Stimulated activated CD4-positive, alpha-beta T cell treated with anti-CD3 and anti-CD28 coated beads, Interleukin-1b, Interleukin-23, amount 100 ng/mL, for 1 hour (primary cell): ENCODE measurements at places on chromosomes 3 and 15.

GRCh38 chr3:188151438-188151837 is 2.5 kb upstream of the LPP start:
- DNase-seq, result no peak

DNA sequence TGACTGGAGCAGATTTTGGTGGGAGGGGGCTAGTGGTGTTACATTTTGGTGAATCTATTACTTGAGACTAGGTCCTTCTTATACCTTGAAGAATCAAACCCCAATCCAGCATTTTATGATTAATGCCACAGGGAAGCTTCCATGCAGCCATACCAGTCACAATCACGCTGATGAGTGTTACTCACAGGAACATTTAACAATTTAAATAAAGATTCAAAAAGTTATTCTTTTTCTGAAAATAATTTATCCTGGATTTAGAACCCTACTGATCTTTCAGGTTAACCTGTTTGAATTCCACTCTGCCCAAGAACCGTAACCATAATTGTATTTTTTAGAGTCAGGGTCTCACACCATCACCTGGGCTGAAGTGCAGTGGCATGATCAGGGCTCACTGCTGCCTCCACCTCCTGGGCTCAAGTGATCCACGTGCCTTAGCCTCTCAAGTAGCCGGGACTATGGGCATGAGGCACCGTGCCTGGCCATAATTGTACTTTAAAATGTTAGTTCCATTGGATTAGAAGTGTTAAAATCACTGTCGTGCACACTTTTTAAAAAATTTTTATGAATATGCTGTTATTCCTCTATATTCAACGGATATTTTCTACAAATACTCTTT is 929 bp upstream of the MTMR10 start:
- DNase-seq, result no peak

DNA sequence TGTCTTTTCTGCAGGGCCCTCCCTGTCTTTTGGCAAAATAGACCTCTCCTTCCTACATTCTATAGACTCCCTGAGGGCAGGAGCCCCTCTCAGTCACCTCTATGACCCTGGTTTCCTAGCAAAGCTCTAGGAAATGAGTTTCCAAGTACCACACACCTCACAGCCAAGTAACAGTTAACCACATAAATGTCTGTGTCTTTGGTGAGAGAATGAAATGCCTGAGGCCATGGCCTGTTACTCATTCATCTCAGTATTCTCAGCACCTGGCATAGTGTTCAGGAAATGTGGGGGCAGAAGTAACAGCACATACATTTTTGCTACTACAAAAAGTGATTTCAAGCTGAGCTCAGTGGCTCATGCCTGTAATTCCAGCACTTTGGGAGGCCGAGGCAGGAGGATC is 21.0 kb downstream of the RFT1 start:
- DNase-seq, result no peak

GRCh38 chr15:90463381-90463780 is 66.3 kb upstream of the CRTC3 start:
- DNase-seq, result no peak

- DNase-seq, result no peak
These were observed 219.2 kb upstream of the GOLGA6L4 start for GRCh38 chr15:84016371-84016770.

- DNase-seq, result no peak
These were observed 44.1 kb downstream of the KLHL25 start for GRCh38 chr15:85750319-85751290.

- no peak for DNase-seq
These were observed 12.6 kb upstream of the PLCL2 start for GRCh38 chr3:16871915-16872842.

GRCh38 chr15:62896969-62897486 is 145.5 kb upstream of the TPM1 start:
- DNase-seq, result no peak

DNA sequence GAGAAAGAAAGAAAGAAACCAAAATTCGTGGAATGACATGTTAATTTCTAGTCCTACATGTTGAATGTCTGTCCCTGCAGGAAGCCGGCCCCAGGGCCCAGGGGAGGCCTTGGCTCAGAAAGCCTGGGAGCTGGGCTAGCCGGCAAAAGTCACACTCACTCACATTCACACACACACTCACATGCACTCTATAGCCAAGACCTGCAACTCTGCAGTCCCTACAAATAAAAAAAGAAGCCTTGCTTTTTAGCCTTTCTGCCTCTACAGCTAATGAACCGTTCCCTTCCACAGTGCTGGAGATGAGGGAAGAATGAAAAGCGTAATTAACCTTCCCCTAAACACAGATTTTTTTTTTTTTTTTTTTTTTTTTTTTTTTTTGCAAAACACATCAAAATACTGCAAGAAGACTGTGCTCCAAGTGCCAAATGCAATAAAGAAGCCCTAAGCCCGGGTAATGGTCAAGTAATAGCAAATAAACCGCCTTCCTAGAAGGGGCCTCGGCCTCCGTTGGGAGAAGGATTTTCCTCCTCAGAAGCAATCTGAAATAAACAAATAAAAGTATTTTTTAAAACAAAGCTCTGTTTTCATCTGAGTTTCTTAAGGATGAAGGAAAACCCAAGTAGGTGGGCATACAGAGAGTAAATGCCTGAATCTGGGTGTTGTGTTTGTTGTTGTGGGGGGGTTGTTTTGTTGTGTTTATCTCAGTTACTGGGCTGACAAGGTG is 4.3 kb downstream of the MECOM start:
- no peak for DNase-seq

GRCh38 chr15:69314131-69314530 is 15.4 kb downstream of the PAQR5 start:
- no peak for DNase-seq

DNA sequence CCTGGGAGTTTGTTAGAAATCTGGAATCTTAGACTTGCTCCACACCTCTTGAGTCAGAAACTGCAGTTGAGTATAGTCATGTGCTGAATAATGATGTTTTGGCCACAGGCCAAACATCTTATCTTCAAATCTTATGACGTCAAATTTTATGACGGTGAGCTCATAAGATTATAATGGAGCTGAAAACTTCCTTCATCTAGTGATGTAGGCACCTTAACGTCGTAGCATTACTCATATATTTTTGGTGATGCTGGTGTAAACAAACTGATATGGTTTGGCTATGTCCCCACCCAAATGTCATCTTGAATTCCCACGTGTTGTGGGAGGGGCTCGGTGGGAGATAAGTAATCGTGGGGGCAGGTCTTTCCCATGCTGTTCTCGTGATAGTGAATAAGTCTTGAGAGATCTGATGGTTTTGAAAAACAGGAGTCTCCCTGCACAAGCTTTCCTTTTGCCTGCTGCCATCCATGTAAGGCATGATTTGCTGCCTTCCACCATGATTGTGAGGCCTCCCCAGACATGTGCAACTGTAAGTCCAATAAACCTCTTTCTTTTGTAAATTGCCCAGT is 268.0 kb upstream of the PROK2 start:
- DNase-seq, result no peak

DNA sequence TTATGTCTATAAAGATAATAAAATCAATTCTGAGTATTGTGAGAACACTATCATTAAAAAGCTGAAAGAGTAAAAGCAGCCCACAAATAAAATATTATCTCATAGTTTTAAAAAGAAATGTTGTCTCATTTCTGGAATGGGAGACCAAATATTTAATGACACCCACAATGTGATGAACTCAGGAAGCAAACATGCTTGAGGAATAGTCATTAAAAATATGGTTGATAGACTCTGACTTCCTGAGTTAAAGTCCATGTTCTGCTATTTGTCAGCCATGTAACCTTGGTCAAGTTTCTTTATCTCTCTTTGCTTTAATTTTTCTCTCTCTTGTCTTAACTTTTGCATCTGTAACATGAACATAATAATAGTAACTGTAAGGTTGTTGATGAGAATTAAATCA is 35.5 kb upstream of the CHMP2B start:
- no peak for DNase-seq

DNA sequence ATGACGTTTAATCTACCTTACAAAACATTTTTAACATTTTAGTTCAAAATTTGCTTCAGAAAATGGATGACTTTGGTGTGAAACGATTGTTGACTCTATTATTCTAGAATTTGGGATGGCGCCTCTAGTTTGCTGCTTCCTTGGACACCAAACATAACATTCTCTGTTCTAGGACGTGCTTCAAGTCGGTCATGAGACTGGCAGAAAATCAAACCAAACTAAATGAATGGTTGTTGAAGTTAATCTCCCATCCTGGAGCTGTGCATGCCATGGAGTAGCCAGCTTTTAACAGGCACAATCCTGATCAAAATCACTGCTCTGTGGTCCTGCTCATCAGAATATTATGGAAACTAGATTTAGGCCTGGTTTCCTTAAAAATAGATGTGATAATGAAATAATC is 9.6 kb upstream of the LRRFIP2 start:
- DNase-seq, result no peak

GRCh38 chr15:34336991-34337556 is 507 bp downstream of the SLC12A6 start:
- no peak for DNase-seq

DNA sequence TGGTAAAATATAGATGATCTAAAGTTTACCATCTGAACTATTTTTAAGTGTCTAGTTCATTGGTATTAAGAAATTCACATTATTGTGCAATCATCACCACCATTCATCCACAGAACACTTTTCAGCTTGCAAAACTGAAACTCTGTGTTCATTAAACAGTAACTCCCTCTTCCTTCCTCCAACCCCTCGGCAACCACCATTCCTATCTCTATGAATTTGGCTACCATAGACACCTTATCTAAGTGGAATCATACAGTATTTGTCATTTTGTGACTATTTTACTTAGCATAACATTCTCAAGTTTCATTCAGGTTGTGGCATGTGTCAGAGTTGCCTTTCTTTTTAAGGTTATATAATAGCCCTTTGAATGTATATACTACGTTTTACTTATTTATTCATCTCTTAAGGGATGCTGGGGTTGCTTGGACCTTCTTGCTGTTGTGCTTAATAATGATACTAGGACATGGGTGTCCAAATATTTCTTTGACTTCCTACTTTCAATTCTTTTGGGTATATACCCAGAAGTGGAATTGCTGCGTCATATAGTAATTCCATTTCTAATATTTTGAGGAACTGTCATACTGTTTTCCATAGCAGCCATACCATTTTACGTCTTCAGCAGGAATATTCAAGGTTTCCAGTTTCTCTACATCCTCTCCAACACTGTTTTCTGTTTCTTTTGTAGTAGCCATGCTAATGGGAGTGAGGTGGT is 20.9 kb downstream of the KAT2B start:
- DNase-seq, result no peak

- DNase-seq, result no peak
These were observed 83.8 kb downstream of the MYLK start for GRCh38 chr3:123800362-123800682.
